Stimulated activated CD8-positive, alpha-beta memory T cell treated with anti-CD3 and anti-CD28 coated beads, Interleukin-4, amount 100 ng/mL, for 1 hour (primary cell): ENCODE measurements at places on chromosomes 16 and 17.

DNA sequence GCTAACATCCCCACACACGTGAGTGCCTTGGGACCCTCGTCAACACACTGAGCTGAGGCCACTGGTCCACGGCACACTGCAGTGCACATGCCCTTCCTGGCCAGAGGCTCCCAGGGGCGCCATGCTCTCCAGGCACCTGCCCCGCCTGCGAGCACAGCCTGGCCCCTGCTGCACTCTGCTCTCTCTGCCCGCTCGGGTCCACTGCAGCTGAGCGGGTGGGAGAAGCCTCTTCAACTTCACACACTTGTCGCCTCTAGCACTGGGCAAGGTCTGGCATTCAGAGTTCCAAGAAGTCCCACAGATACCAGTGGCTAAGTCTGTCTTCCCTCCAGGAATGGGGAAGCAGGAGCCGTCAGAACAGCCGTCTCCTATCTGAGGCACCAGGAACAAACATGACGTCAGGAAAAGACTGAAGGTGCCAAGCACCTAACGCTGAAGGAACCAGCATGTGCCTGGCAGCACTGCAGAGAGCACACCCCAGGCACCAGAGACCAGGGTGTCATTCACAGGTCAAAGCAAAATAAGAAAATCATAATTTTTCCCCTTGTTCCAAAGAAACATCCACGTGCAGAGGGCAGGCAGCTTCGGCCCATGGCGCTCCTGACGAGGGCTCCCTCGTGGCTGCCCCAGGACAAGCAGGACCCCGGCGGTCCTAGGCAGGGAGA, 82.9 kb downstream of the ZNF778 start:
- DNase-seq: no peak

- no peak for DNase-seq
Observed at GRCh38 chr16:49604602-49605001, 231.0 kb downstream of the C16orf78 start.

DNA sequence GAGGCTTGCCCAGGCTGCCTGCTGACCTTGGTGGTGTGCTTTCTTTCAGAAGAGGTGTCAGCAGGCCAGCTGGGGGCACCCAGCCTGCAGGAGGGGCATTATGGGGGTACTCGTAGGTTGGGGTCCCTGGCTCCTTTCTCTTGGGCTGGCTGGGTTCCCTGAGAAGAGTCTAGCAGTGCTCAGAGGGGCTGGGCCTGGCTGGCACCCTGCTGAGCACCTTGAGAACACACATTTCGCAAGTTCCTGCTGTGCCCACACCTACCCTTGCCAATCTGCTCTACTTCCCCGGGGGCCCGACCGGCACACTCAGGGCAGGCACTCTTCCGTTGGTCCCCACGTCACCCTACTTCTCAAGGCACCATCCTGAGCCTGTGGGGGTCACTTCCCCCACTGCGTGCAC, 5.1 kb downstream of the CEMP1 start:
- DNase-seq: no peak

- DNase-seq: no peak
Observed at GRCh38 chr17:47413872-47414271, 90.1 kb downstream of the EFCAB13 start.

- DNase-seq: no peak
Observed at GRCh38 chr17:6279659-6280058, 155.3 kb downstream of the AIPL1 start.

DNA sequence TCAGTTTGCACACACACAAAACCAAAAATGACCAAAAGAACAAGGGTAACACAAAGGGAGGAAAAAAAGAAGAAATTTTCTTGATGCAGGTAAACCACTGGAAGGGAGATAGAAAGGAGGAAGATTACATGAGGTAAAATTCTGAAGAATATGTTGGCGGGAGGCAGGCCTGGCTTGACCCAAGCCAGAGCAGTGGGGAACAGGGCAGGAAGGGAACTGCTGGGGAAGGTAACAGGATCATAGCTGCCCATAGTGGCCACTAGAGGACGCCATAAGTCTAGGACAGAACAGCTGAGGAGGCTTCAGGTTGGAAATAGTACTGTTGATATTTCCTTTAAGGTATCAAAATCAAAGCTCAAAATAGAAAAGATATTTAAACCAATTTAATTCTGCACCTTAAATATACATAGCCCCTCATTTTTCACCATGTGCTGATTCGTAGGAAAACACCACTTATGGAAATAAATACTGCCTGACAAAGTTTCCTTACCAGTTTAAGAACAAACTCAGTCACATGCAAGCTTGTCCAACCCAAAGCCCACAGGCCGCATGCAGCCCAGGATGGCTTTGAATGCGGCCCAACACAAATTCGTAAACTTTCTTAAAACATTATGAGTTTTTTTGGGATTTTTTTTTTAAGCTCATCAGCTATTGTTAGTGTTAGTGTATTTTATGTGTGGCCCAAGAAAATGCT, 15.5 kb downstream of the VPS35 start:
- no peak for DNase-seq

DNA sequence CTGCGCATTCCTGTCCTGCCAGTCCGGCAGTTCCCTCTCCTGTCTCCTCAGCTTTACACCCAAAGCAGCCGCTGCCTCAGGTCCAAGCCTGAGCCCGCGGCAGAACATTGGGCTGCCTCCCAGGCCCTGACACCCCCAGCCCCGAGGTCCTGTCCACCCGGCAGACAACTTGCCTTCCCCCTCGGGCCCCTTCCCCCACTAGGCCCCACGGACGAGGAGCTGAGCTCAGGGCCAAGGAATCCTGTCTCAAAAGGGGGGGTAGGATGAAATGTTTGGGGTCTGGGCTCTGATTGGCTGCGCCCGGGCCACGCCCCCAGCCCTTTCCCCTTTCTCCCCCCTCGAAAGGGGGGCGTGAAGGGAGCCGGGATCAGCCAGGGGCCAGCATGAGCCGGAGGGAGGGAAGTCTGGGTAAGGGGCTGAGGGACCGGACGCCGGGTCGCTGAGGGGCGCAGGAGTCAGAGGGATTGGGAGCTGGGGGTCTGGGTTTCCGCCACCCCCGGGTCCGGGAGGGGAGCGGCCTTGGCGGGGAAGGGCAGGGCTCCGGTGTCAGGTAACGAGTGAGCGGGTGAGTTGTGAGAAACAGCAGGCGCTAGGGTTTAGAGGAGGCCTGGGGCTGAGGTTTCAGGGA, at the start of gene CTF1:
TSS of gene CTF1 (plus strand) at position 354 of the 628 bp plus-strand sequence. CDS start at position 384, 30 bp downstream.
- no peak for DNase-seq

DNA sequence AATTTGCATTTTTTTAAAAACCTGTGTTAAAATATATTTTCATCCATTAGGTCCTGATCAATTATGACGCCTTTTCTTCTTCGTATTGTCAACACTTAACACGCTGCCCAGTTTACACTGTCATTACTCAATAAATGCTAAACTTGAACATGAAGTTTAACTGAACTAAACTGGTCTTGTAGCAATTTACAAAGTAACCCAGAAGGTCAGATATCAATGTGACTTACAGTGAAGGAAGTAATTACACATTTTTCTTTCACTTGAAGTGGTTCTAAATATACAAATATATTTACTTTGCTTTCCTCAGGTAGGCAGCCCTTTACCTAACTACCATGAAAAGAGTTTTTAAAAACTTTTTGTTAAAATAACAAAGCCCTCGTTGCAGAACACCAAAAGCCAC, 256.5 kb upstream of the AXIN2 start:
- DNase-seq: no peak

GRCh38 chr16:17343028-17343427, 127.7 kb downstream of the XYLT1 start:
- DNase-seq: peak; percentile 23

DNA sequence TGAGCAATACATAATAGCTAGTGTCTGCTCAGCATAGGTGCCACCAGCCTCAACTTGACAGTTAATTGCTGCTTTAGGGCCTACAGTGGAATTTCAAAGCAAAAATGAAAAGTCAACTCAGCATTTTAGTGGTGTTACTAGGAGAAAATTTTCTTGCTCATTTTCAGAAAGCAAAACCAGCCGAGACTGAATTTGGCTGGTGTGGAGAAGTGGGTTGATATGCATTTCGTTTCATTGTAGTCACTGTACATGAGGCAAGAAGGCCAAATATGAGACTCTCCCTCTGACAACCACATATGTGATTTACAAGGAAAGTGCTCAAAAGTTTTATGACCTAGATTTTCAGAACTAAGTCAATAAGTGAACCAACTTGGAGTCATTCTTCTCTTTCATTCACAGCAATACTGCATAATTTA, 54.0 kb downstream of the DUSP14 start:
- no peak for DNase-seq

DNA sequence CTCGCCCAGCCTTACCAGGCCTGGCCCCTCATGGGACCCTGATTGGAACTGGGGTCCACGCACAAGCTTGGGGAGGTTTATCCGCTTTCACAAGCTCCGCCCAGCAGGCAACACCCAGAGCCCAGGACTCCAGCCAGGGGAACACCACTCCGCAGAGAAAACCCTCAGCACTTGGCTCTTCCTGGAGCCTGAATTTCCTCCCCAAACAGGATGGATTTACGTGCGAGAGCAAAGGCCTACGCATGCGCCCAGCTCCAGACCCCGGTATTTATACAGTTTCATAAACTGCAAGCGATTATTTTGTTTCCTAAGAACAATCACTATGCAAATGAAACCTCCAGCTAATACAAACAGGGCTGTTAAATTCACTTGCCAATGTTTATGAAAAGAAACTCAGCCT, 22.8 kb downstream of the ZNF423 start:
- no peak for DNase-seq

DNA sequence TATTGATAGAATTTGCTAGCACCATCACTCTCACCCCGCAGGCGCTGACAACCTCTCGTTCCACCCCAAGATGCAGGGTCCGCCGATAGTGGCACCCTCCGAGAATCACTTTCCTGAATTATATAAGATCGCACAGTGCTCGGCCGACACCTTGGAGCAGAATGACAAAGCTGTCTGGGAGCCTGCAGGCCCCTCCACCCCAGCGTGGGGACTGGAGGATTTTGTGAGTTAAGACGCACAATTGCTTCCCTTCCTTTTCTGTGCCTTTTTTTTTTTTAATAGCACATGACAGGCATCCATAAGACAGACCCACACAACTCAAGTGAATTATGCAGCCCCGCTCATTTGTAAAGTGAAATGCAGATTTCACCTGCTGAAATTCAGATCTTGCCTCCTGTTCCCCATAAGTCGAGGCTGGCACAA, 155.3 kb downstream of the C16orf78 start:
- no peak for DNase-seq

GRCh38 chr16:67394155-67395104, 1.1 kb upstream of the TPPP3 start:
- DNase-seq: no peak

- no peak for DNase-seq
Observed at GRCh38 chr17:3539881-3540540, 17.6 kb downstream of the TRPV3 start.

DNA sequence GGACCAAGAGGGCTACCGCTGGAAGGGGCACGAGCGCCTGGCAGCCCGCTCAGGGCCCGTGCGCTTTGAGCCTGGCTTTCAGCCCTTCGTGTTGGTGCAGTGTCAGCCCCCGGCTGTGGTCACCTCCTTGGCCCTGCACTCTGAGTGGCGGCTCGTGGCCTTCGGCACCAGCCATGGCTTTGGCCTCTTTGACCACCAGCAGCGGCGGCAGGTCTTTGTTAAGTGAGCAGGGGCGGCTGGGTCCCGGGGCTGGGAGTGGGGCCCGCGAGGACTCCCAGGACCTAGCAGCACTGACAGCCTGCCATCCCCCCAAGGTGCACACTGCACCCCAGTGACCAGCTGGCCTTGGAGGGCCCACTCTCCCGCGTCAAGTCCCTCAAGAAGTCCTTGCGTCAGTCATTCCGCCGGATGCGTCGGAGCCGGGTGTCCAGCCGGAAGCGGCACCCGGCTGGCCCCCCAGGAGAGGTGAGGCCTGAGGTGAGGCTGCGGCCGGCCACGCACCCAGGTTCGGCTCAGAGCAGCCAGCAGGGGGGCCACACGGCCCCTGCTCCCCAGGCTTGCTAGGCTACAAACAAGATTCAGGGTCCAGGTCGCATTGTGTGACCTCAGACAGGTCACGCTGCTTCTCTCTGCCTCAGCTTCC, 17.4 kb upstream of the MYO15B start:
- no peak for DNase-seq

DNA sequence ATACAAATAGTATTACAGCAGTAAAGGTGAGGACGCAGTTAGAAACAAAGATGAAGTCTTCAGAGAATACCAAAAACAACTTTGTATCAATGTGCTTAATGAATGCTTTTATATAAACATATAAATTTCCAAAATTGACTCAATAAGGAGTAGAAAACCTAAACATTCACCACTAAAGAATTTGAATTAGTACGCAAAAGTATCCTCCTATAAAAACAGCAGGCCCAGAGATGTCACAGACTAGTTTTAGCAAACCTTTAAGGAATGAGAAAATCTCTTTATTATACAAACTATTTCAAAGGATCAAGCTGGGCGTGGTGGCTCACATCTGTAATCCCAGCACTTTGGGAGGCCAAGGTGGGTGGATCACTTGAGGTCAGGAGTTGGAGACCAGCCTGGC, 86.2 kb downstream of the OR1D5 start:
- DNase-seq: no peak

DNA sequence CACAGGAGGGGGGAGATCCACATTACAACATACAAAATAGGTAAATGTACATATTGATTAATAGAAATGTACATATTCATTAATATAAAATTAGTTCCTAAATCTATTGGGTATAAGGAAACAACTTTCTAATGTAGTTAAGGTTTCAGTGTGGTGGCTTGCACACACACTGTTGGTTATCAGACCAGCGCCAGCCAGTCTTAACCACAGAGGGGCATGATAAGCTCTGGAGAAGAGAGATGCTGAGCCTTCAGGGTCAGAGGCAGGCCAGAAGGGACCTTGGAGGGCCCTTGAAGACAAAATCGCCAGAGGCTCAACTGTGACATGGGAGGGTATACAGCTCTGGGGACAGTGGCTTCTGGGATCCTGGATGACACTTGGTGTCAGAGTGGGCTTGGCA, 10.9 kb upstream of the ZFP90 start:
- no peak for DNase-seq
